MCF 10A (cell line): ENCODE measurements at places on chromosomes 6 and 20.

GRCh38 chr6:133191323-133191722 is 49.8 kb upstream of the EYA4 start:
- no peak for DNase-seq

DNA sequence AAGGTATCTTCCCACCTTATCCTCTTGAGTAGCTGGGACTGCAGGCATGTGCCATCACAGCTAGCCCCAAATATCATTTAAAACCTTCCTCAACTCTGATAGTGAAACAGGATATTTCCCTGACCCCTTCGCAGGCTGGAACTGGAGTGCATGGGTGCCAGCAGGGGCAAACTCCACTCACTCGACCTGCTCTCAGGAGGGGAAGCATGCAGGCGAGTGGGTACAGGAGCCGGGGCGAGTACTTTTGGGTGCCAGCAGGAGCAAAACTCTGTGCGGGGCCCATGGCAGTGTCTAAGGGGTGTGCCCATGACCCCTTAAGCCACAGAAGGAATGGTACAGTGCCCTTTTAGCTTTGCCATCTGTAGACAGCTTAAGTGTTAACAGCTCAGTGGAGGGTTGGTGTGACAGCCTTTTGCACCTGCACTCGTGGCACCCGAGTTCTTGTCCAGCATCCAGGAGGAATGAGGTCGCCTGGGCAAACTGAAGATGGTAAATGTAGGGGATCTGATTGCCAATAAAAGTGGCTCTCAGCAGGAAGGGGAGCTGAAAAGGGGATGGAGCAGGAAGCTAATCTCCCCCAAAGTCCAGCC is 155.1 kb downstream of the CDK19 start:
- DNase-seq = no peak

DNA sequence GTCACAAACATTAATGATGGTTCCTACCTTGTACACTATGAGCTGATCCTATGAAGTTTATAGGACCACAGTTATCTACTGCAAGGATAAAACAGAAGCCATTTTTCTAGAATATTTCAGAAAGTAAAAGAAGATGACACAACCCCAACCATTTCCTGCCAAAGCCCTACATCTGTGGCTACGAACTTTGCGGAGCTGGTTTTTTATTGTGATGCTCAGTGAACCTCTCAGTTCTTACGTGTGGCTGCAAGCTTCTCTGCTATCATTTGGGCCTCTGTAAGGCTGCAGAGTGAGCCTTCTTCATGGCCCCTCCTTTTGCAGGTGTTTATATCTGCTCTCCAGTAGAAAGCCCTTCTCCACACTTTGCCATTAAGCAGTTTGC is 17.8 kb upstream of the TAGAP start:
- DNase-seq = no peak

- DNase-seq = no peak
Measured at GRCh38 chr6:31096215-31096614, 16.2 kb downstream of the C6orf15 start.

DNA sequence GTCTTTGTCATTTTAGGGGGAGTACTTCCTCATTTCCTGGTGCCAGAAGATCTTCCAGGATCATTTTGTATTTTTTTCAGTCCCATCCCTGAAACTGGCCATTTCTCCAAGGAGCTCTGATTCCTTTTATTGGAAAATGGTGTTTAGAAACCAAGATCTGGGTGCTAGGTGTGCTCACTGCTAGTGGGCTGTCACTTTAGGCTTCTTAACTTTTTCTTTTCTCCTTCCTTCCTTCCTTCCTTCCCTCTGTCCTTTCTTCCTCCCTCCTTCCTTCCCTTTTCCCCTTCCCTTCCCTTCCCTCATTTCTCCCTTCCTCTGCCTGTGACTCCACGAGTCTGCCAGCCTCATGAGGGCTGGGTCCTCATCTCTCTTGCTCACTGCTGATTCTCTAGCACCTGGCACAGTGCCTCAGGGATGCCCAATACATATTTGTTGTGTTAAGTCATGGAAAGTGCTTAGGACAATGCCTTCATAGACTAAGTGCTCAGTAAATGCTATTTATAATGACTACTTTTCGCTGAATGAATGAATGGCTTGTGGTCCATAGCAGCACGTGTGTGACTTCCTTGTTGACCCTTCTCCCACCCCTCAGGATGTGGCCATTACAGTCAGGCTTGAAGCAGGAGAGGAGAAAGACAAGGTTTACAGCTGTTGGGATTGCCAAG is 36.9 kb downstream of the APCDD1L start:
- DNase-seq = no peak

GRCh38 chr20:15200147-15200565 is 862.7 kb upstream of the FLRT3 start:
- no peak for DNase-seq

DNA sequence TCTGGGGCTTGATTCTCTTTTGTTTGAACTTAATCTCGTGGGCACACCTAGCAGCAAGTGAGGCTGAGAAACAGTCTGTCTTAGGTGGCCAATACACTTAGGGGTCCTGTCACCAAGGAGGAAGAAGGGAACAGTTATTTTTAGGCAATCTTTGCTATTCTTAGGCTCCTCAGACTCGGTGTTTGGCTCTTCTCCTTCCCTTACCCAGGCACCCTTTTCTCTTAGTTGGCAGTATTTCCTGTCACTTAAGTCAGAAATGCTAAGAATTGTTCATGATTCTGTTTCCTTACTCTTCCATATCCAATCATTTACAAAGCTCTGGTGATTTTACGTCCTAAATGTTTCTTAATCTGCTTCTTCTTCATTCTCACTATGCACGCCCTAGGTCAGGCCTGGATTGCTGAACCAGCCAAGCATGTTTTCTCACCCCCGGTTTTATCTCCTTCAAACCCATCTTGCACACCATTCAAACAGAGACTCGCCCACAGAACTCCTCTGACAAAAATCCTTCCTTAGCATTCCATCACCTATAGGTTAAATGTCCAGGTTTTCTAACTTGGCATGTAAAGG is 45.2 kb upstream of the TMEM217 start:
- DNase-seq = no peak

- no peak for DNase-seq
Measured at GRCh38 chr6:79070206-79070825, 7.7 kb downstream of the PHIP start.

DNA sequence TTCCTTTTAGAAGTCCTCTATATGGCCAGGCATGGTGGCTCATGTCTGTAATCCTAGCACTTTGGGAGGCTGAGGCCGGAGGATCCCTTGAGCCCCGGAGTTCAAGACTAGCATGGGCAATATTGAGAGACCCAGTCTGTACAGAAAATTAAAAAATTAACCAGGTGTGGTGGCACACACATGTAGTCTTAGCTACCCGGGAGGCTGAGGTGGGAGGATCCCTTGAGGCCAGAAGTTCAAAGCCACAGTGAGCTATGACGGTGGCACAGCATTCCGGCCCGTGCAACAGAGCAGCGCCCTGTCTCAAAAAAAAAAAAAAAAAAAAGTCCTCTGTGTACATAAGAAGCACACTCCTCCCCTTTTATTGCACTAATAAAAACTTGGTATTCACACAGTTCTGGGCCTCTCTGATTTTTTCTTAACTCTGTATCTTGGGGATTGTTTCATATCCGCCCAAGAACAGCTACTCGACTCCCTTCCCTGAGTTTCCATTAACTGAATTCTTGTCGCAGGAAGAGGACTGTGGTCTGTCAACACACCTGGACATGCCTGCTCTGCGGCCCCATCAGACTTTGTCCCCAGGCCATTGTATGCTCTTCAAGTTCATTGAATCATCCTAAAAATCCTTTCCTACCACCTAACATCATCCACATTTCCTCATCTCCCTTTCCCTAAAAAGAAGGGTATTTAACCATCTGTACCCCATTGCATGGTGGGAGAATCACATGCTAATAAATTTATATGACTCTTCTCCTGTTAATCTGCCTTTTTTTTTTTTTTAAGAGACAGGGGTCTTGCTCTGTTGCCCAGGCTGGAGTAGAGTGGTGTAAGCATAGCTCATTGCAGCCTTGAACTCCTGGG is 25.9 kb upstream of the PPP1R3G start:
- DNase-seq = no peak

DNA sequence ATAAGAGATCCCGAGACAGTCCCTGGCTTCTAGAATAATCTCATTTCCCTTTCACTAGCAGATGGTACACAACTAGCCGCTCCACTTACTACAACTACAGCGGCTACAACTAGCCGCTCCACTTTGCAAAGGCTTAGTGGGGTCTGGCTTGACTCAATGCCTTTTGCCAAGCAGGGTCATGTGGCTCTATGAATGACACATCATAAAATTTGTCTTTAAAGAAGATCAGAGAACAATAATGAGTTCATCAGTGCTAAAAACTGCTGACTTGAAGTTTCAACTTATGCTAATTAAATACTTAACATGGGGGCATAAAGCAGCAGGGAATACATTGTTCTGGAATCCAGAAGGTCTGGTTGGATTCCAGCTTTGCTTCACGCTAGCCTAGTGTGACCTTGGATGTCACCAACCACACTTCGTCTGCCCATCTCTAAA is 2.0 kb upstream of the MICAL1 start:
- no peak for DNase-seq

- DNase-seq = no peak
Measured at GRCh38 chr6:14789996-14790395, 455.9 kb upstream of the JARID2 start.

- no peak for DNase-seq
Measured at GRCh38 chr20:34452281-34452982, 63.8 kb upstream of the DYNLRB1 start.

DNA sequence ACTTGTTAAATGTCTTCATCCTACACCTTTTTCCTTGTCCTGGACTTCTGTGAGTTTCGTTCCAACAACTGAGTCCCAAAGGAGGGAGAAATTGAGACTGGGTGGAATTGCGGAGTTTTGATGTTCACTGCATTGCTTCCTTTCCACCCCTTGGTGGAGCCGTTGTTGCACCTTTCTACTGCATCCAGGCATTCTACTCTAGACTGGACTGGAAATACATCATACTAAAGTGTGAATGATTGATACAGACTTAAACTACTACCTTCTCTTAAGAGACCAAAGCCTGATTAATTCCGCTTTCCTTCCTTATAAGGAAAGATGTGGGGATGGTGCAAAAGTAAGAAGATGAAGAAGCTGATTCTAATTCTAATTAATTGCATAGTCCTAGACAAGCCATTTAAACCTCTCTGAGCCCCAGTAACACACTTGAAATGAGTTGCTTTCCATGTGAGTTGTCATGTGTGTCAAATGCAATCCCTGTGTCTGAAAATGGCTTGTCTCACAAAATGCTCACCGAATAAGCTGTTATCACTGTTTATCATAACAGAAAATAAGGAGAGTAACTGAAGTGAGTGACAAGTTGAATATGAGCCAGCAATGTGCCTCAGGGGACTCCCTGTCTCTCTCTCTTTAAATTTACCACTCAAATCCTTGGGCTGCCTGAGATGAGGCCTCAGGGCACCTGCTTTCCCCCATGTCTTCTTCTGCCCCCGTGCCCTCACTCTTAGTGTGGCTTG is 338.3 kb upstream of the CHD6 start:
- no peak for DNase-seq

DNA sequence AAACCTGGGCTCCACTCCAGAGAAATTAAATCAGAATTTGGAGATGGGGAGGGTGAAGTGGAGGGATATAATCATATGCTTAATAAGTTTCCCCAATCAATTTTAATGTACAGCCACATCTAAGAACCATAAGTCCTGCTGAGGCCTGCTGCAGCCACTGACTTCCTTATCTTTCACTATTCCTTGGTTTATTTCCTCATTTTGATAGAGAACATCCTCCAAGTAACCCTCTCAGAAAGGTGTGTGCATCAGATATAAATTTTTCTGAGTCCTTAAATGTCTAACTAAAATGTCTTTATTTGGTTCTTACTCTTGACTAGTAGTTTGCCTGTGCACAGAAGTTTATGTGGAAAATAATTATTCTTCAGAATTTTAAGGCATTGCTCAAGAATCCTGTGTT is 23.7 kb upstream of the SIRT5 start:
- no peak for DNase-seq

DNA sequence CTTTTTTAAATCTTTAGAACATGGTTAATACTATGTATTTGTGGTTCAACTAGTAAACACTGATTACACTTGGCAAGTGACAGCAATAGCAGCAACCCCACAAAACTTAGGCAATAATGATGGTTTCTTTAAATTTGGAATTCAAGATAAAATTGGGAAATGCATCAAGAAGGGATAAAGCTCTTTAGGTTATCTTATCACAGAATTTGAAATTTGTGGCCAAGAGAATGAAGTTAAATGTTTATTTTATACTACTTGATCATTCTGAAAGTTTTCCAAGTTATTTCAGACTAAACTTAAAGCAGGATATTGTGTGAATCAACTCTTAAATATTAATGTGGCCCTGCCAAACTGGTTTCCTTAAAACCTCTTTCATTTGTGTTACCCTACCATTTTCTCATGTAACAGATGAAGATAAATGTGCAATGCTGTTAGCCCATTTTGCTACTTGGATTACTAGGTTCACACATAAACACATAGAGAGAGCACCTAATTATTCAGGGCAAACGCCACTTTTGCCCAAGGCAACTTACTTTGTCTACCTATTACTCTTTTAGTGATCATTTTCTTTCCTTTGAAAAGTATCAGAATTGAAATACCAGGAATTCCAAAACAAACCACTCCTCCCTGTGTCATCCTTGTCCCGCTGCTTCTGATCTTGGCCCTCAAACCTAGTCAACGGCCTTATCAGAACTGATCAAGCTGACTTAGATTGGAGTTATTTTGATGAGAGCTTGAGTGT is 186.7 kb upstream of the TENT5A start:
- no peak for DNase-seq

DNA sequence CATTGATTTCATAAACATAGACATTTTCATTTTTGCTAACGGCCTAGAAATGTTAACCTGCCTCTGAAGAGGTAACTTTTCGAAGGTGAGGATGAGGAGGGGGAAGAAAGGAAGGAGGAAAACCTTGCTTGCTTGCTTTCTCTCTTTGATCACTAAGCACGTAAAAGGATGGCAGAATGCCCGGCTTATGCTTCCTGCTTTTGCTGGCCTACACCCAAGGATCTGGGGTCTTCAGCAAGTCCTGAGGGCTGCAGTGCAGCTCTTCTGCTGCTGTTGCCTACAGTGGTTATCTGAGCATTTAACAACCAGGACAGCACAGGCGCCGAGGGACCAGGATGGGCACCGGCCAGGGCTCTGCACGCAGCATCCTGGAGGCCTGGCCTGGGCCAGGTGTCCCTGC is 150.8 kb upstream of the TAB2 start:
- no peak for DNase-seq

DNA sequence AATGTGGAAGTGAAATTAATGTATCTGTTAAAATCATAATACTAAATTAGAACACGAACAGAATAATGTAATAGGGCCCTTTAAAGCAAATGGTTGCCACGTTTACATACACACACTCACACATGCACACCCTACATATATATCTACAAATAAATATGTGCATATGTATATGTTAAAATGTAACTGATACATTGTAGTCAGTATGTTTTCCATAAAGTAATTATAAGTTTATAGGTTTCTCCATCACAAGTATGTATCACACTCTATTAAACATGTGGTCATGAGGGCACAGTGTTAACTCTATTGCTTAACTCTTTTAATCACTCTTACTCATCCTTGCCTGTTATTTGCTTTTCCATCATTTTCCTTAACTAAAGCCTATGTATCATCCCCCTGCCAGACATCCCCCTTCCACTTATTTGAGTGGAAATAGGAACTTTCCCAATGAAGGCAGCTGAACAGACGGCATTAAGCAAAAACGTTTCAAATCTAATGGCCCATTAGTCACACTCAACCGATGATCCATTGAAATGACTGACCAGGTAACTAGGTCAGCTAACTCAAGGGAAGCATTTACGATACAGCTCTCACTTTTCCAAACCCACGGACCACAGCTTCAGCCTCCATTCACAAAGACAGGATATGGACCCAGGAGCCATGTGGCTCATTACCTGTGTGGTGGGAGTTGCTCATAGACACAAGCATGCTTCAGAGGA is 89.3 kb downstream of the HAO1 start:
- peak; percentile 76 for DNase-seq

GRCh38 chr6:35177596-35177995 is 36.2 kb upstream of the SCUBE3 start:
- no peak for DNase-seq
